ENCODE measurements at places on chromosomes 2 and 18. TPM values are rescaled to one million over a fixed set of nuclear protein-coding genes. Genes with fewer than 3 reads are reported as not detected.

The NLRC4 gene
- total RNA-seq, result 1.4 TPM

The MYOM1 gene
- total RNA-seq, result 9.2 TPM

The CARF gene
- 24.9 TPM for total RNA-seq

The DSG4 gene
- total RNA-seq, result not detected

The SIX3 gene
- 0.28 TPM for total RNA-seq

The TCF23 gene
- not detected for total RNA-seq

The SLC35F6 gene
- 23.8 TPM for total RNA-seq

All from spinal cord (tissue), 10 donors.